Hair follicular keratinocyte (primary cell): ENCODE measurements at places on chromosomes 2 and 18. TPM values are rescaled to one million over a fixed set of nuclear protein-coding genes. Genes with fewer than 3 reads are reported as not detected.

MEP1B gene
- total RNA-seq: not detected in 2 replicates

WDR54 gene
- total RNA-seq: 46.2 and 64.7 TPM in 2 replicates

REEP1 gene
- total RNA-seq: 0.16 TPM in 1 of 2 replicates, not detected in the other

CIDEA gene
- total RNA-seq: 3.9 and 6.5 TPM in 2 replicates

GREB1L gene
- 1.8 and 3.6 TPM in 2 replicates for total RNA-seq

UNC50 gene
- 47.1 and 49.7 TPM in 2 replicates for total RNA-seq

CPS1 gene
- total RNA-seq: 14.5 and 24.4 TPM in 2 replicates

TANC1 gene
- 17.3 and 19.3 TPM in 2 replicates for total RNA-seq

DPYSL5 gene
- not detected in 2 replicates for total RNA-seq

GPR17 gene
- not detected in 2 replicates for total RNA-seq

INPP4A gene
- 10.1 and 13.2 TPM in 2 replicates for total RNA-seq

TUBB8B gene
- 0.55 TPM in 1 of 2 replicates, not detected in the other for total RNA-seq

MAP2 gene
- 3.1 and 5.5 TPM in 2 replicates for total RNA-seq

CTAGE1 gene
- not detected in 2 replicates for total RNA-seq

EFR3B gene
- total RNA-seq: 0.55 and 0.61 TPM in 2 replicates

LRRC30 gene
- total RNA-seq: not detected in 2 replicates

RAX gene
- not detected in 2 replicates for total RNA-seq

APCDD1 gene
- total RNA-seq: 1.6 and 4.6 TPM in 2 replicates

LGALSL gene
- total RNA-seq: 6.2 and 10.6 TPM in 2 replicates
